BJ (cell line): ENCODE measurements at places on chromosomes 7 and 10. TPM values are rescaled to one million over a fixed set of nuclear protein-coding genes. Genes with fewer than 3 reads are reported as not detected.

Gene APBB1IP
- 4.3 and 5.6 TPM in 2 replicates for polyA plus RNA-seq

Gene KAZALD1
- 21.4 and 32.4 TPM in 2 replicates for polyA plus RNA-seq

Gene MMD2
- polyA plus RNA-seq: not detected in 2 replicates

Gene AOAH
- not detected in 2 replicates for polyA plus RNA-seq

Gene TMEM72
- polyA plus RNA-seq: not detected in 2 replicates

Gene DGKI
- 1.3 and 1.4 TPM in 2 replicates for polyA plus RNA-seq

Gene SUN3
- polyA plus RNA-seq: not detected in 2 replicates

Gene NEUROG3
- not detected in 2 replicates for polyA plus RNA-seq

Gene CTAGE4
- 0.91 and 0.98 TPM in 2 replicates for polyA plus RNA-seq

Gene FAM25G
- not detected in 2 replicates for polyA plus RNA-seq

Gene SHTN1
- polyA plus RNA-seq: 2.8 and 5.0 TPM in 2 replicates

Gene PVRIG
- polyA plus RNA-seq: not detected in 2 replicates

Gene LRRC17
- polyA plus RNA-seq: 2.4 and 3.4 TPM in 2 replicates

Gene SPDYE16
- polyA plus RNA-seq: not detected in 2 replicates

Gene MRC1
- polyA plus RNA-seq: not detected in 2 replicates

Gene NKX6-2
- polyA plus RNA-seq: not detected in 2 replicates

Gene METTL27
- polyA plus RNA-seq: 1.1 and 1.5 TPM in 2 replicates

Gene TMEM130
- 4.4 and 6.4 TPM in 2 replicates for polyA plus RNA-seq

Gene TPK1
- 1.2 and 1.5 TPM in 2 replicates for polyA plus RNA-seq

Gene FZD8
- polyA plus RNA-seq: 0.18 and 0.31 TPM in 2 replicates

Gene SPDYE9
- polyA plus RNA-seq: not detected in 2 replicates

Gene PDK4
- polyA plus RNA-seq: 0.05 and 0.18 TPM in 2 replicates

Gene HECW1
- polyA plus RNA-seq: 2.1 and 2.9 TPM in 2 replicates

Gene PILRA
- polyA plus RNA-seq: 0.27 and 0.49 TPM in 2 replicates

Gene CYP3A4
- not detected in 2 replicates for polyA plus RNA-seq

Gene AGR2
- not detected in 2 replicates for polyA plus RNA-seq

Gene NPC1L1
- polyA plus RNA-seq: not detected in 2 replicates

Gene NYAP1
- polyA plus RNA-seq: 0.10 and 0.15 TPM in 2 replicates
